Central memory CD8-positive, alpha-beta T cell (primary cell): ENCODE measurements at places on chromosomes 2 and 18.

DNA sequence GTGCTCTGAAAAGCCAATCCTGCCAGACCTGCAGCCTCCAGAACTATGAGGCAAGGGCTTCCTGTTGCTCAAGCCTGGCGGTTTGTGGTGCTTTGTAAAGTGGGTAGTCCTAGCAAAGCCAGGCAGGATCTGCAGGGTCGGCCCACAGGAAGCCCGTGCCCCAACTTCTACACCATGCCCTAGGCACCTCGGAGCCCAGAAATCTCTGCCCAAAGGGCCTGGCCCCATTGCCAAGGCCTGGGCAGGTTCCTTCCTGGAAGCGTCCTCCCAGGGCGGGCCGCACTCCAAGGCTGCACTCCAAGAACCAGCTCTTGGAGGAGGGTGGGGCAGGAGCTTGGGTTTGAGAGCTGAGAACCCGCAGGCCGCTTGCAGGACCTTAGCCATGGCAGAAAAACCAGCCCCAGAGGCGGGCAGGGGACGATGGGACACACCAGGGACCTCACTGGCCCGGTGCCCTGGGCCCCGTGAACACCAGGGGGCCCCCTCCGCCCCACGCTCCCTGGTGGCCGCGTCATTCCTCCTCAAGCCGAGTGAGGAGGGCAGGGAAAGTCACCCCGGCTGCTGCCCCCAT lies 37.2 kb upstream of the ID2 start:
- no peak for DNase-seq

- no peak for DNase-seq
These were observed 360.7 kb downstream of the SPAG16 start for GRCh38 chr2:213644926-213645325.

DNA sequence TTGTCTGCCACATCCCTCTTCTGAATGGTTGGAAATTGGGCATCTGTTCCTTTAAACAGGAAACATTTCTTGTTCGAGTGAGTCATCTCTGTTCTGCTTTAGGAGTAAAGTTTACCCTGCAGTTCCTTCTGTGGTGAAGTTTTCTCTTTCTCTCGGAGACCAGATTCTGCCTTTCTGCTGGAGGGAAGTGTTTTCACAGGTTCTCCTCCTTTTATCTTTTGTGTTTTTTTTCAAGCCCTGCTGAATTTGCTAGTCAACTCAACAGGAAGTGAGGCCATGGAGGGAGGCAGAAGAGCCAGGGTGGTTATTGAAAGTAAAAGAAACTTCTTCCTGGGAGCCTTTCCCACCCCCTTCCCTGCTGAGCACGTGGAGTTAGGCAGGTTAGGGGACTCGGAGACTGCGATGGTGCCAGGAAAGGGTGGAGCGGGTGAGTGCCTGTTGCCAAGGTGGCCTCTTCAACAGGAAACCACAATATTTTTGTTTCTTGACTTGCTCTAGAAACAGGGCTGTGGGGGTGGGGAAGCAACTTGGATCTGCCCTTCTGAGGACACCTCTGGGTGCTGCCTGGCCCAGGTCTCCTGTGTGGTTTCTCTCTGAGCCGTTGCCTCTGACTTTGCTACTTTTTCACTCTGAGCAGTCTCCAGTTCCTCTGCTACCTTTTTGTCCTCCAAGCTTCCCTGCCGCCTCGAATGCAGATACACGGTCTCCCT lies 2.2 kb upstream of the CASP8 start:
- DNase-seq: peak; percentile 85

GRCh38 chr2:42904576-42904876 lies 112.1 kb upstream of the HAAO start:
- no peak for DNase-seq

- DNase-seq: no peak
These were observed 54.1 kb downstream of the FIGN start for GRCh38 chr2:163681745-163682144.

DNA sequence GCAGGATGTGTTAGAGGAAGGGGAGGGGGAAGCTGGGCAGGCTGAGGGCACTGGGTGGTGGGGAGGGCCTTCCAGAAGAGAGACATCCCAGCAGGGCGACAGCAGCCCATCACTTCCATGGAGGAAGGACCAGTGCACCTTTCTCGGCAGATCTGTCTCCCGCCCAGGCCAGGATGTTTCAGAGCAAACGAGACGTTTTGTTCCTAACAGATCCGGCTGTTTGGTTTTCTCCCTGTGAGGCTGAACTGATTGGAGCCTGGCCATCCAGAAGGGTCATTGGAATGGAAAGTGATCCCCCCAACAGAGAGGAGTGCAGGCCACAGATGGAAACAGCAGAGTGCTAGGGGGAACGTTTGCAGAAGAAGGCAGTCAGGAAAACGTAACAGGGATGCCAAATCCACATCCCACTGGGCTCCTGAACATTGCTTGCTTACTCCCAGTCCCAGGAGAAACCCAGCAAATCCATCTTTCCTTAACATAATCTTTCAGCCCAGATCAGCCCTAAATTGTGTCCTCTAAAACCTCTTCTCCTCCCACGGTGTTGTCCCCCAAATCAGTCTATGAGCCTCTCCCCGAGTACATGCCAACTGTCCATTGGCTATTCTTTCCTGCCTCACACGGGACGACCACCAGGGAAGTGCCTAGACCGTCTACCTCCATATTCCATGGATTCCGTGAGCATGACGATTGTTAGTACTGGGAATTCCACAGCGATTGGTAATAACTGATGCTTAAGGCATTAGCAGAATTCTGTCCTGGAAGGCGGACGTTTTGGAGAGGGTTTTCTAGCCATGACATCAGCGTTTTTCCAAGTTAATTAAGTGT lies 126.8 kb downstream of the SEPTIN10 start:
- no peak for DNase-seq

- no peak for DNase-seq
These were observed 88.2 kb downstream of the HS1BP3 start for GRCh38 chr2:20562540-20563225.

GRCh38 chr2:136133586-136133985 lies 15.6 kb upstream of the CXCR4 start:
- DNase-seq: no peak

GRCh38 chr2:230877116-230877758 lies 12.5 kb downstream of the ITM2C start:
- DNase-seq: no peak

DNA sequence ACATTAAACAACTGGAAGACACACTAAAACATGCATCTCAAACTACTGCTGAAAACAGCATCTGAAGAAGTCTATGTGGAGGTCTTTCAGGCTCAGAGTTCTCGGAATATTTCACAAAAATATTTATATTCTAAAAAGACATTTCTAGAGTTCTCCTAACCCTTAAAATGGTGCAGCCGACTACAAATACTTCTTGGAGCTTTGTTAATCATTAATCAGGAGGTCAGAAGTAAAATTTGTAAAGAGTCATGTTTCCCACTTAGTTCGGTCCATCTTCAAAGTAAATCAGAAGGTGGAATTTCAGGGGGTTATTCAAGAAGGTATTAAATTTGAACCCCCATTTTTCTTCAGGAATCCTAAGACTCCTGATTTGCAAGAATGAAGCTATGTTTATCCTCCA lies 72.7 kb downstream of the FAM228A start:
- DNase-seq: no peak

GRCh38 chr2:73112913-73113854 lies at the start of gene RAB11FIP5:
Gene RAB11FIP5 (minus strand): TSS chr2:73112948. CDS start chr2:73112777, 171 bp downstream.
- DNase-seq: peak; percentile 60

- no peak for DNase-seq
These were observed 28.3 kb upstream of the FZD7 start for GRCh38 chr2:202005272-202005887.

GRCh38 chr18:24913507-24914170 lies 438.3 kb downstream of the ZNF521 start:
- no peak for DNase-seq

GRCh38 chr2:130917006-130917688 lies 80.4 kb downstream of the ARHGEF4 start:
- DNase-seq: no peak

- no peak for DNase-seq
These were observed 336.2 kb downstream of the TXNL1 start for GRCh38 chr18:56302156-56302555.

DNA sequence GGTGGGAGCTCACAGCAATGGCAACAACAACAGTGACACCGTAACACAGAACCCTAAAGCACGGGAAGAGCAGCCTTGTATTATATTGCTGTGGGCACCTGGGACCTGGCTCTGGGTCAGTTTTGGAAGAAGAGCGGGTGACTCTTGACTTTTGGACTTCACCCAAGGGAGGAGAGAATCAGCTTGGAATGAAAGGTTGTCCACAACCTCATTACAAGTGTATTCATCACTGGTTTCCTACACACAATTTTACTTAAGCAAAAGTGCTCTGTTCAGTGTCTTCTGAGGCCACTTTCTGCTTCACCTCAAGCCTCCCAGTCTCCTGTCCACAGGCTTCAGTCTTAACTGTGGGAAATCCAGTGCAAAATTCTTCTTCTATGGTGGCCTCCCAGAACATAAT lies 263.8 kb downstream of the KCNE4 start:
- no peak for DNase-seq

DNA sequence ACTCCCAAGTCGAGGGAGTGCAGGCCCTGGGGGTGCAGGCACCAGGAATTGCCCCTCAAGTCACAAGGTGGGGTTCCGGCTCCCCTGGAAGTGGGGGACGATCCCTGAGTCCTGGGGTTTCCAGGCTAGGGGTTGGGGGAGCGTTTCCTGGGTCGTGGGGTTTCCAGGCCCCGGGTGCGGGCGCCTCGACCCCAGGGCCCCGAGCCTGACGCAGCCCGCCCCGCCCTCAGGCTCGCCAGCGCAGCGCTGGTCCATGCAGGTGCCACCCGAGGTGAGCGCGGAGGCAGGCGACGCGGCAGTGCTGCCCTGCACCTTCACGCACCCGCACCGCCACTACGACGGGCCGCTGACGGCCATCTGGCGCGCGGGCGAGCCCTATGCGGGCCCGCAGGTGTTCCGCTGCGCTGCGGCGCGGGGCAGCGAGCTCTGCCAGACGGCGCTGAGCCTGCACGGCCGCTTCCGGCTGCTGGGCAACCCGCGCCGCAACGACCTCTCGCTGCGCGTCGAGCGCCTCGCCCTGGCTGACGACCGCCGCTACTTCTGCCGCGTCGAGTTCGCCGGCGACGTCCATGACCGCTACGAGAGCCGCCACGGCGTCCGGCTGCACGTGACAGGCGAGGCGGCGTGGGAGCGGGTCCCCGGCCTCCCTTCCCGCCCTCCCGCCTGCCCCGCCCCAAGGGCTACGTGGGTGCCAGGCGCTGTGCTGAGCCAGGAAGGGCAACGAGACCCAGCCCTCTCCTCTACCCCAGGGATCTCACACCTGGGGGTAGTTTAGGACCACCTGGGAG lies 12.0 kb downstream of the SIGLEC15 start:
- no peak for DNase-seq

GRCh38 chr2:216796115-216796840 lies 63.6 kb downstream of the TNP1 start:
- DNase-seq: no peak

- no peak for DNase-seq
These were observed 218.4 kb upstream of the HS6ST1 start for GRCh38 chr2:128536925-128537620.

DNA sequence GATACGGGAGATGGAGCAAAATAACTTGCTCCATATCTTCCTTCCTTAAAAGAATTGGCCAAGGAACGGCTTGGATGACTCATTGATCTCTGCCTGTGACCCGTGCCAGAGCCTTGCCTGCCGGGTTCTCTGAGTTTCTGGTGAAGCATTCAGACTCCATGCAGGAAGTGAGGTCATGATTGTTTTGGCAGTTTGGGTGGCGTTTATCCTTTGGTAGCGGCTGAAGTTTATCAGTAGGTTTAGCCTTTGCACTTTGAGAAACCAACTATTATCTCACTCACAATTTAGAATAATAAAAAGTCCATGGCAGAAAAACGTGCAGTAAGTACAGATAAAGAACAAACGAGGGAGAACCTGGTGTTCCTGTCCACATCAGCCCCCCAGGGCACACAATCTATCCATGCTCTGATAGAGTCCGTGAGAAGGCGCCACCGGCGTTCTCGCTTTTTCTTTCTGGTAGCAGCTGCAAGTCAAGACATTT lies 15.0 kb upstream of the CTAGE1 start:
- no peak for DNase-seq

DNA sequence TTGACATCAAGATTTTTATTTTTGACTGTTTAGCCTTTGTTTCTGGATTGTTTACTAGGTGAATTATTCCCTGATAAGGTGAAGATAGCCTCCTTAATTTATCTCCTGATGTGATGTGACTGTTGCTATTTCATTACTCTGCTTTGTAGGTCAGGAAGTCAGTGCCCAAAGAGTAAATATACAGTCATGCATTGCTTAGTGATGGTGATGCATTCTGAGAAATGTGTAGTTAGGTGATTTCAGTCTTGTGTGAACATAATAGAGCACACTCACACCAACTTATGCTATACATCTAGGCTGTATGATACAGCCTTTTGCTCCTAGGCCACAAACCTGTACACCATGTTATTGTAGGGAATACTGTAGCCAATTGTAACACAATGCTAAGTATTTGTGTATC lies 102.4 kb upstream of the THUMPD2 start:
- no peak for DNase-seq

GRCh38 chr2:219496825-219497494 lies 1.7 kb upstream of the GMPPA start:
- no peak for DNase-seq

DNA sequence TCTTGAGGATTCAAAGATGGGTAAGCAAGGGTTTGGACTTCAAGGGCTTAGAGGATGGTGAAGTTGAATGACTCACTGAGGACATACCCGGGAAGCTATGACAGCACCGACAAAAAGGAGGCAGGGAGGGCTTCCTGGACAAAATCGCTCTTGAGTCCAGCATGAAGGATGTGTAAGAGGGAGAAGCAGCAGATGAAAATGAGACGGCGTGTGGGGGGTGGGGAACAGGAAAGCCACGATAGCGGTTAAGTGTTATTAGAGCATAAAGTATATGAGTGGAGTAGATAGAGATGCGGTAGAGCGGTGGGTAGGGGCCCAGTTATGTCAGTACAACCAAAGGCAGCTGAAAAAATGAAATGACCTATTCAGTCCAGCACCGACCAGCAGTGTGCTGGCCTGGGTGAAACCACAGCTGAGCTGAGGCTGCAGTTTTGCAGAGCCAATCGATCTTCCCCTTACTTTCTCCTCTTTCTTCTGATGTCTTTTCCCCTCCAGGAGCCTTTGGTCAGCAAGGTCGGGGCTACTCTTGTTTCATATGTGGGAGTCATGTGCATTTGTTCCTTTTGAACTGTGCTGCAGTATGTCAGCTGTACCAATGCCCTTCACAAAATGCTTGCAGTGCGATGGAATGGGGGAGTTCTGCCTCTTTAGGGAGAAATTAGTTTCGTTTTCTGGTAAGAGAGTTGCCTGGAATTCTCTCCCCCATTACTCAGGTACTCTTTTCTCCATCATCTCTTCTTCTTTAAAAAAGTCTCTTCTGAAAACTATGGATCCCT lies 2.0 kb upstream of the THUMPD2 start:
- no peak for DNase-seq

- DNase-seq: no peak
These were observed 92.4 kb upstream of the ITGA6 start for GRCh38 chr2:172334988-172335387.

GRCh38 chr2:48110492-48110891 lies 204.2 kb upstream of the FBXO11 start:
- no peak for DNase-seq

DNA sequence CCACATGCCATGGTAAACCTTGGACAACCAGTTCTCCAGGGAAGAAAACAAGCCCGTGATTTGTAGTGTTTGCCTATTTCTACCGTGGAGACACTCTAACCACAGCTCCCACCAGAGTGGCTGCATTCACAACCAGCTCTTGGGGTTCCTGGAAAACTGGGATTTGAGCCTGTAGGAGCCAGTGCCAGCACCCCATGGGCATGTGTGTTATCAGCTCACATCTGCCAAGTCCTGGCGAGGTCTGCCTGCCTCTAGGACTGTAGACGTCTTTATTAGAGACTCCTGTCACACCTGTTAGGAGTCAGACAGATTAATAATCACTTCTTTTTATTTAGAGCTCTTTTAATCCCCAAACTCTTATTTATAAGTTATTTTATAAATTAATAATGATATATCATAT lies 41.0 kb downstream of the INPP5D start:
- no peak for DNase-seq
